Left renal cortex interstitium (tissue), 4 donors: ENCODE measurements at places on chromosomes 6 and 20. TPM values are rescaled to one million over a fixed set of nuclear protein-coding genes. Genes with fewer than 3 reads are reported as not detected.

- DNase-seq = no peak
These were observed 25.8 kb downstream of the SDHAF4 start for GRCh38 chr6:70592391-70593117.

Gene MYB
- polyA plus RNA-seq = 4.6 TPM

DNA sequence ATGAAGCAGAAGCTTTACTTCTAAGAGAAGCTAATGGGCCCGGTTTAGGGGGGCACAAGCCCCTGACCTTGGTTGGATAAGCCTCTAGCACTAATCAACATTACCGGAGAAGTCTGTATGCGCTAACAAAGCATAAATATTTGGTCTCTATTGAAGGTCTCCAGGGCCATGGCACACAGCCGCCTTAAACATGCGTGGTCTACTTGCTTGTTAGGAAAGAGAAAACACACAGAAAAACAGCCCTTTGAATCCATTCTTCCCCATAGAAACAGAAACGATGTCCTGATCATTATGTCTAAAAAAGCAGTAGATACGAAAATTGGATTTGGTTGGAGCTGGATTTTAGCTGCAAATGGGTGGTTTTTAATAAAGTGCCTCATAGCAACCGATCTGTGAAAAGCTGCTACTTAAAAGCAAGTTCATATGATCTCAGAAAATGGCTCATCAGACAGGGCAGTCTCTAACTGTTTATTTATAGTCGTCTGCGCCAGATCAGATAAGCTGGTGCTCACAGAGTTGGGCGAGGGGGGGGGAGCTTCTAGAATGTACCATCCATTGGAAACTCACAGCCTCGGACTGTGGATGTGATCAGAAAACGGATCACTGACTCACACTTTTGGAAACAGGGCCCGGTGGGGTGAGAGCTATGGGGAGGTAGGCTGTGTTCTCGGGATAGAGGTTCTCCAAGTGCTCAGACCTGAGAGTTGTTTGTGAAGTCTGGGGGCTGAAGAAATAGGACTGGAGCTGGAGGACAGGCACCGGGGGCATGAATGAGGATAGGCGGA is 35.3 kb upstream of the APCDD1L start:
- no peak for DNase-seq

DNA sequence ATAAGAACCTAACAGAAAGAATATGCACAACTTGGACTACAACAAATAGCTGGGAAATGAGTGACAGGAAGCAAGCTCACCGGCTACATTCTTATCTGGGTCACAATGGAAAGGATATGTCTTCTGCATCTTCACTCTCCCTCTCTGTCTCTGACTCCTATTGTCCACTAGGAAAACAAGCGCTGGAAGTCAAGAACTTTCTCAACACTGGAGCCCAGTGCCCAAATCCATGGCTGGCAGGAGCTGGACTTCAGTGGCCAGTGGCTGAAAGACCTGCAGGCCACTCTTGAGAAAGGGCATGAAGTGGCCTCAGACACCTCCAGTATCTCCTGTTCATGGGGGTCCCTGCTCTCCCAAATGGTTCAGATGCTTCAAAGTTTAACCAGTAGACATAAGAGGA is 62.0 kb downstream of the FAM50B start:
- DNase-seq = no peak

GRCh38 chr6:13445005-13445743 is 42.2 kb downstream of the GFOD1 start:
- no peak for DNase-seq

- no peak for DNase-seq
These were observed 323.8 kb upstream of the NOX3 start for GRCh38 chr6:155779456-155779855.

- no peak for DNase-seq
These were observed 14.2 kb upstream of the TGM3 start for GRCh38 chr20:2281563-2281962.

GRCh38 chr6:102736941-102737368 is 1343.4 kb downstream of the GRIK2 start:
- no peak for DNase-seq

GRCh38 chr6:32972353-32973143 is 4.2 kb downstream of the BRD2 start:
- no peak for DNase-seq

DNA sequence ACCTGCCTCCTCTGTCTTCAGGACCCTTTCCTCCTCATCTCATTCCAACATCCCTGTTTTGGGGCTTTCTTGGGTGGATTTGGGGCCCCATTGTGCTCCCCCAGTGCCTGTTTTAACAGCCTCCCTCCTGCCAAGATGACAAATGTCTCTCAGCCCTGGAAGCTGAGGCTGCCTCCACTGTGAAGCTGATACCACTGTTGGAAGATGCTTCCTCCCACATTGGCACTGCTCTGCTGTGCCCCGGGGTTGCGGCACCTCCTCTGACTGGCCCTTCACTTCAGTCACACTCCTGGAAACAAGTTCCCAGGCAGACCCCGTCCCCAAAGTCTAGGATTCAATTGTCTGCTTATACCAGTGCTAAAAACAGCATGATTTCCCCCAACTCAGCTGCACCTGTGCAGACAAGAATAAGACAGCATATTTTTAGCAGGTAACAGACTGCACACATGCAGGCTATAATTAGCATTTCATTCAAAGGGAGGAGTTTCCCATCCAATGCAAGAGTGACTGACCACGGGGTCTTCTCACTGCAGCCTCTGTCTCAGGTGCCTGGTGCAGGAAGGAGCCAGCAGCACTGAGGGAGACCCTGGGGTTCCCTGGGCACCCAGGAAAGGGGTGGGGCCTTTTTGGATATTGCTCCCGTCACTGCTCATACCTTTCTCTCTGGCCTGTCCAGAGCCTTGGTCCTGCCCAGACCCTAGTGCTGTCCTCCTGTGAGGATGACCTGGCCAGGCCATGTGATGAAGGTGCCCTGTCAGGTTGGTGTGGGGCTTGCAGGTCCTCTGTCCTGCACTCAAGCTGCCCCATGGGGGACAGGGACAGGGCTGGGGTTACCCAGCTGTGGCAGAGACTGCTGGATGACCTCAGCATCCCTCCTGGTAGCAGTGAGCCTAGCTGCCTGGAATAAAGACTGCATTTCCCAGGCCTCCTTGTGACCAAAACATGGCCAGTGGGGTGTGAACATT is 31.5 kb upstream of the SULF2 start:
- no peak for DNase-seq

DNA sequence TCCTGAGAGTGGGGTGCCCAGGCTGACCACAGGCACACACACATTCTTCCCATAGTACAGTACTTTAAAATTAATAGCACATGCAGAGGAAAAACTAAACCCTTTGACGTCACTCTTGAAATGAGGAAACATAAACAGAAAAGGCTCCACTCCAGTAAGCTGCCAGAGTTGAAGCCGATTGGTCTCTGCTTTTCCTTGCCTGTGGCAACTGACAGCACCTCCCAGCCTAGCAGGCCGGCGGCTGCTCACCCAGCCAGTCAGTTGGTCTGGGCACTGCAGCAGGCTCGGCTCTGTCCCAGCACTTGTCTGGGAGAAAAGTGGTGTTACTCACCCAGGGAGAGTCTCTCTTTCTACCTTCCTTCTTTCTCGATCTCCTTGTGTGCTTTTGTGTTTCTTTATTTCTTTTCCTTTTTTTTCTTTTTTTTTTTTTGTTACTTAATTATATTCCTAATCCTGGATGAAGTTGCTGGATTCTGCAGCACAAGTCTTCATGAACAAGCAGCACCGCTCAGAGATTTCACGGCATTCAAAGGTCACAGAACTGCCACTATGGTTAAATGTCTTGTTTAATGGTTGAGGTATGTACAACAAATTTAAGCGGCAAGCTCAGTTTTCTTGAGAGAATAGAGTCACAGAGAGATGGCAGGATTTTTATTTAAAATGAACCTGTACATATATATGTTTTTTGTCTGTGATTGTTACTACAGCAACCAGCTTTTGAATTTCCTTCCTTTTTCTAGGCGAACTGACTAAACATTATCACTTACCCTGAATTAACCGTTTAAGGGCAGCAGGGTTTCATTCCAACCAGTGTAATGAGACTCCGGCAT is at the start of gene PDE7B:
Gene PDE7B, plus strand, starts transcription at position 260 of the 830 bp plus-strand sequence.
- peak; percentile 50 for DNase-seq

- no peak for DNase-seq
These were observed 12.4 kb downstream of the SIRPA start for GRCh38 chr20:1907586-1907985.

Gene SNAP91
- 0.68 TPM for polyA plus RNA-seq

GRCh38 chr6:105492706-105493673 is 90.1 kb upstream of the PREP start:
- no peak for DNase-seq

DNA sequence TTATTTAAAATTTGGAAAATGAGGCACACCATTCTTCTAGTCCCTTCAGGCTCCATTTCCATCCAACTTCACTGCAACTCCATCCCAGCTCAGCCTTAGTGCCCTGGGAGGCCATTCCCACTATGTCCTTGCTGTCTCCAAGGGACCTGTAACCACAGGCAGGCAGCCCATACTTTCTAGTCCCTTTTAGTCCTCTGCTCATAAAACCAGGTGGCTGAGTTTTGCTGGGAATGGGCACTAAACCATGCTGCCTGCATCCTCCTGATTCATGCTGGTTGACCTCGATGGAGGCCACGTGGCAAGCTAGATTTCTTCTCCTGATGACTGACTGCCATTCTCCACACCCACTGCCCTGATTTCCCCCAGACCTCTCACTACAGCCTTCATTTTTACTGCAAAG is 27.5 kb upstream of the MYMX start:
- DNase-seq = no peak

Gene SRF
- 26.7 TPM for polyA plus RNA-seq

Gene GPR63
- polyA plus RNA-seq = 3.4 TPM

Gene COL21A1
- 122 TPM for polyA plus RNA-seq

DNA sequence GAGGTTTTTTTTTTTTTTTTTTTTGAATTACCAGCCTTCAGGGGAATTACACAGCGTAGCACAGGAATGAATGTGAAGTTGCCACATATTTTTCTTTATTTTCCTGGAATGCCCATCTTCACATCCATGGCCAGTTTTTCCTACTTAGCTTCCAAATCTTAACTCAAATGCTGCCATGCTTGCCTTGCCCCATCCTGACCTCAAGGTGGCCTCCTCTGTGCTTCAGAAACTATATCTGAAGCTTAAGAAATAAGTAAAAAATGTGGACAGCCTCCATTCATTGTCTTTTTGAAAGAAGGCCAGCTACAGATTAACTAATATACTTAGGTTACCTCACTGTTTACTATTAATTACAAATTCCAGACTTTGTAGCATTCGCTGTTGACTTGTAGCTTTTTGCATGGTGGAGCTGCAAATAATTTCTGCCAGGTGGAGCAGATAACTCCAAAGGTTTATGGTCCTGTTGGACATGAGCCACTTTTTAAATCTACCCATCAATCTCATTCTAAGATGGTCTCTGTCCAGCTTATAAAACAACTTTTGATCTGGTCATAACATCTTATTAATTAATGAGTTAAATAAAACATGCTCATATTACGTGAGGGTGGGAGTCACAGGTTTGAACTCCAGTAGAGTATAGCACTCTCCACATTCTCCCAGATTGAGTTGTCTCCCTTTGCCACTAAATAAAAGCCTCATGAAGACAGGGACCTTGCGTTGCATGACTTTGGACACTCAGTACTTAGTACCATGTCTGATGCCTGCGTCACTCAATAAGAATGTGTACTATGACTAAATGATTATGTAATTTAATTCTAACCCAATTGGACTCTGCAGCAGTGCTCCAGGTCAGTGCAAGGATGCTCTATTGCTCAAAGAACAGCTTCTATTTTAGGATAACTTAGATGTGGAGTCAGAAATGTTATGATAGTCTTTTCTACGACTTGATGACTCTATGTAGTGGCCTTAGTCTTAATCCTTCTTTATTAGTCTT is 678.6 kb upstream of the CITED2 start:
- no peak for DNase-seq

Gene ID4
- 149 TPM for polyA plus RNA-seq

DNA sequence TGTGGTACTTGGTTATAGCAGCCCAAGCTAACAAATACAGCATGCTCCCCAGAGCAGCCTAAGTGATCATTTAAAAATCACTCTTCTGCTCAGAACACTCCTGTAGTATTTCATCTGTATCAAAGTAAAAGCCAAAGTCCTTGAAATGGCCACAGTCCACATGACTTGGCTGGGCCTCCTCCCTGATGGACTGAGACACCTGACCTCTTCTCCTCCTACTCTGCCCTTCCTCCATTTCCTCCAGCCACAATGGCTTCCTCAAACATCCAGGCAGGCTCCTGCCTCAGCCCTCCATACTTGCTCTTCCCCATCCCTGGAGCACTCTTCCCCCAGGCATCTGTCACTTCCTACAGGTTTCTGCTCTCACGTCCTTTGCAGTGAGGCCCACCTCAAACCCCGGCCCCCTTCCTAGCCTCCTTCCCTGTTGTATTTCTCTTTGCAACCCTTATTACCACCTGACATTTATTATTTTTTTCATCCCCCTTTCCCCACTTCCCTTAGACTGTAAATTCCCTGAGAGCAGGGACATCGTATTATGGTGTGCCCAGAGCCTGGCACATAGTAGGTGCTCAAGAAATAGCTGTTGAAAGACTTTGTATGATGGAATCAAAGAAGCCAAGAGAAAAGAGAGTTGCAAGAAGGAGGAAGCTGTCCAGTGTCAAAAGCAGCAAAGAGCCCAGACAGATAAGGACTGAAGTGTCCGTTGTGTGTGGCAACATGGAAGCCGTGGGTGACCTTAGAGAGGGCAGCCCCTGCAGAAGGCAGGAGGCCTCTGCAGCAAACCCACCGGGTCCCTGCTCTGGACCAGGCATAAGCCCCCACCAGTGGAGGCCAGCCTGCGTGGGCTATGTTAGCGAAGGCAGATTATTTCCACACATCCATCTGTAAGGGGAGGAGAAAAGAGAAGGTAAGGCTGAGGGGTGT is 87.5 kb downstream of the TRERF1 start:
- no peak for DNase-seq

Gene BPI
- 0.38 TPM for polyA plus RNA-seq

Gene EPB41L1
- 67.0 TPM for polyA plus RNA-seq

DNA sequence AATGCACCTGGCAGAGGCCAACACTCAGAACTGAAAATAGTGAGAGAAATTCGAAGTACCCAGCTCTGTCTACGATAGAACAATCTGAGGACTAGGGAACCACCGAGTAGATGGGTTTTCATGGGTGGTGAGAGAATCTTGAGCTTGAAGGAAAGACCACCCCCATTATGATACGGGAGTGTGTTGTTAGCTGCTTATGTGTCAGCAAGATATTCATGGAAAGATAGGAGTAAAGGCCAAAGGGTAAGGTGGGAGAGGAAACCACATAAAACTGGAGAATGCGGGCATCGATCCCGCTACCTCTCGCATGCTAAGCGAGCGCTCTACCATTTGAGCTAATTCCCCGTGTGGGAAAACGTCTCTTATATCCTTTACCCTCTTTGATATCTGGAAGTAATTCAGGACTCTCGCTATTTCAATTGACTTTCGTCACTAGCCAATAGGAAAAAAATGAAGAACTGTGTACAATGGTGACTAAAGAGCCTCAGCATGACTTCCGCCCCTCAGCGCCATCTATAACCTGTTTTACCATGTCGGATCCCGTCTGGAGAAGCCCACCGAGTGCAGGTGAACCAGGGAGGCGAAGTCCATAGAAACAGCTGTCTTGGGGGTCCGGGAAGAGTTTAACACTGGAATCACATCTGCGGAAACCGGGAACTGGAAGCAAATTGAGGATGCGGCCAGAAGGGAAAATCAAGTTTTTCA is 25.0 kb upstream of the ABT1 start:
- no peak for DNase-seq

Gene C20orf141
- not detected for polyA plus RNA-seq
